Stimulated activated CD4-positive, alpha-beta T cell treated with anti-CD3 and anti-CD28 coated beads, TNF-alpha, amount 100 ng/mL, for 4 hours (primary cell): ENCODE measurements at places on chromosomes 1 and 21.
A peak's percentile ranks its signal among the peaks of the same experiment; 100 is the strongest.

GRCh38 chr1:210571356-210572284, 242.9 kb downstream of the HHAT start:
- DNase-seq, result no peak

DNA sequence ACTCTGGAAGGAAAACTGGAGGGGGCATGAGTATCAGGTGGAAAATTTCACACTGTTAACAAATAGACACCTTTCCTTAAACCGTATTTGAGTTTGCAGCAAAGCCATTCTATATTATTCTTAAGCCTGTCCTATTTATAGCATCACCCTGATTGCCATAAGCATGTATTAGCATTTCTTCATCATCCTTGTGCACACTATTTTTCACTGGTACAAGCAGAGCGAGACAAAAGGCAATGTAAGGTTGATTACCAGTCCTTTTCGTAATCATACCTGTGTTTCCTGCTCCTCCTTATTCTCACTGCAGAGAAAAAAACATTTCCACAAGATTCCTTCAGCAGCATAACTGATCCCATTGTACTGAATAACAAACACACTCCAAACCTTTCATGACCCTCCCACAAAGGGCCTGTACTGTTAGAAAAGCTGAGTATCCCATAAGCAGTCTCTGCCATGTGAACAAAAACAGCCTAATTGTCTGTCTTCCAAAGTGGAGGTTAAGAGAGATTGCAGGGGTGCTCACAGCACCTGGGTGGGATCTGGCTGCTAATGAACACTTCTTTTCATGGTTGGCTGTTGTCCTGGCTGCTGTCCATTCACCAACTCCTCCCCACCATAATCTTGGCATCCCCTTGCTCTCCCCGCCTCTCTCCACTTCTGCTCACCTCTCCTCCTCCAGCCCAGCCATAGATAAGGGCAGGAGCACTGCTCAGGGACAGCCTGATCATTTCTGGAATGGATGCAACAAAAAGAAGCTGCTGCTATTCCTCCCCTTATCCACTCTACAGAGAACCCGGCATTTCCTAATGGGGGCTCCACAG, 30.4 kb downstream of the VTCN1 start:
- no peak for DNase-seq

GRCh38 chr1:26020330-26020768, 1.2 kb upstream of the EXTL1 start:
- no peak for DNase-seq

DNA sequence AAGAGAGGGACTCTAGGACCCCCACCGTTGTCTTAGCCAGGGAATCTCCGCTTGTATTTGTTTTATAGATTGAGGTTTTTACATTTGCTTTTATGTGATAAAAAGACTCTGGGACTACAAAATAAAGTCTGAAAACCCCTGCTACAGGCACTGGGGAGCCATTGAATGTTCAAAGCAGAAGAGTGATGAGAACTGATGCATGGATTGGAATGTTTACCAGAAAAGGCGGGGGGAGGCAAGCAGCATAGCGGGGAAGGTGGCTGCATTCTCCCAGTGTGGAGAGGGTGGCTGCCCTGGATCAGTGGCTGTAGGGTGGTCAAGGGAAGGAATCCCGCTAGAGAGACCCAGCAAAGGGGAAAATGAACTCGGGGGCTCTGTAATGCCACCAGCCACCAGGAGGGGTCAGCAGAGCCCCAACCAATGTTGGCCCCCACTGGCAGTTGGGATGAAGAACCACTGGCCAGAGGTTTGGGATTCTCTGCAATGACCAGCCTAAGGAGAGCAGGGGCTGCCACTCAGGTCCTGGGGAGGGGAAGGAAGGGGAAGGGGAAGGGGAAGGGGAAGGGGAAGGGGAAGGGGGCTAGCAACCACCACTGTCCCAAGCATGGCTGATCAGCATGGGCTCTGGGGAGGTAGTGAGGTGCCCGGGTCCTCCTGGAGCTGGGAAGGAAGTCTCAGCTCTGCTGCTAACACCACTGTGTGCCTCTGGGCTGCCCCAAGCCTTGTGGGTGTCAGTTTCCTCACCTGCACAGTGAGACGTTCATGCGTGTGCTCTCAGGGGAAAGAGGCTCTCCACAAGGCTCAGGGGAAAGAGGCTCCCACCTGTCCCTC, 19.2 kb upstream of the PEF1 start:
- peak; percentile 37 for DNase-seq

GRCh38 chr21:46003575-46004007, 22.0 kb downstream of the COL6A1 start:
- no peak for DNase-seq

DNA sequence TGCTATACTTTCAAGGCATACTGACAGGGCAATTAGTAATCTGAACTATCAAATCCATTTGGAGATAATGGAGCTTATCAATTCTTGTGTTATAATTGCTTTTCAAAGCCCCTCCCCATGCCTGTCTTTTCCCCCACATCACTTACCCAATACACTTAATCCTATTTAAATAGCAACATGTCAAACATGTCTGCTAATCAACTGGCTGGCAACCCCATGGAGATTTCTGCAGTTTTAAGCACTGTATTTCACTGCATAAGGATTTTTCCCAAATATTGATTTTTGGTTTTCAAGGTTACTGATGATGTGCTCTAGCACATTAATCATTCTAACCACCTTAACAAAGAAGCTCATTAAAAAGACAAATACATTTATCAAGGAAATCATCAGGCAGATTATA, 800.3 kb downstream of the PLA2G4A start:
- DNase-seq, result no peak

DNA sequence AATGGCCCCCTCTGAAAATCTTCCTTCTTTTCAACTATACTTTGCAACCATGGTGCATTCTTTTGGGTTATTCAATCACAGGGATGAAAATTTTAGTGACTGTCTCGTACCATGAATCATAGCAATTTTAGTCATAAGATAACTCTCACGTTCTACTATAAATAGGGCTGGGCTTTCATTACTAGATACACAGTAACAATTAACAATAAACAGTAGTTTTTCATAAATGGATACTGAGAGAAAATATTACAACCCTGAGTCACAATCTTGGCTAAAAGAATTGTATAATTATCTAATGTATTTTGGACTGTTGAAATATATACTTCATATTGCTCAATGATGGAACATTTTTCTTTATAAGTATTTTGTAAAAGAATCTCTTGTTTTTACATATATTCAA, 96.1 kb downstream of the TEX35 start:
- DNase-seq, result no peak
